ENCODE measurements at places on chromosomes 1 and 21.

DNA sequence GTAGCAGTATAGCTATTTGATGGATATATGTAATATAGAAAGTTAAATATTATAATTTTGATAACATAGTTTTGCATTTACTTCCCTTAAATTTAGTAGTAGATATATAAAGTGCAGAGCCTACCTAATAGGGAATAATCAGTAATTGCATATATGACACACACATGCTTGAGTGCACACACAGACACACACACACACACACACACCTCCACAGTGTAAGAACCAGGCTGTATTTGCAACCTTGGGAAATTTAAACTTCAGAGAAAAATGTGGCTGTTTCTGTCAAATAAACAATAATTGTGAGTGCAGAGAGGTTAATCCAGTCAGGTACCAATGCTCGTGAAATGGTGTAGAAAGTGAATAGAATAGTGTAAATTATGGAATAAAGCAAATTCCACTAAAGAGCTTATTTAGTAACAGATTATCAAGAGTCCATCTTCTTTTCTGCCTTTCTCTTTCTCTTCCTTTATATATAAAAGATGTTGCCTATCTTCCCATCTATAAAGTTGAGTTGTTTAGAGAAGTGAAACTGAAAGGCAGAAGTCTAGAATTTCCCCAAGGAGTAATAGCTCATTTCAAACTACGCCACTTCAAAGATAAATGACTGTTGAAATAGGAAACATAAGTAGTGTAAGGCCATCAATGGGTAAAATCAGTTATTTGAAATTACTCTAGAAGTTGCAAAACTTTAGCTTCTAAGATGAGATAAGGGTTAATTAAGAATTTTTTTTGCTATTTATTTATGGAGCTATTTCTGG, 273.7 kb downstream of the SRGAP2C start:
- no peak for DNase-seq

DNA sequence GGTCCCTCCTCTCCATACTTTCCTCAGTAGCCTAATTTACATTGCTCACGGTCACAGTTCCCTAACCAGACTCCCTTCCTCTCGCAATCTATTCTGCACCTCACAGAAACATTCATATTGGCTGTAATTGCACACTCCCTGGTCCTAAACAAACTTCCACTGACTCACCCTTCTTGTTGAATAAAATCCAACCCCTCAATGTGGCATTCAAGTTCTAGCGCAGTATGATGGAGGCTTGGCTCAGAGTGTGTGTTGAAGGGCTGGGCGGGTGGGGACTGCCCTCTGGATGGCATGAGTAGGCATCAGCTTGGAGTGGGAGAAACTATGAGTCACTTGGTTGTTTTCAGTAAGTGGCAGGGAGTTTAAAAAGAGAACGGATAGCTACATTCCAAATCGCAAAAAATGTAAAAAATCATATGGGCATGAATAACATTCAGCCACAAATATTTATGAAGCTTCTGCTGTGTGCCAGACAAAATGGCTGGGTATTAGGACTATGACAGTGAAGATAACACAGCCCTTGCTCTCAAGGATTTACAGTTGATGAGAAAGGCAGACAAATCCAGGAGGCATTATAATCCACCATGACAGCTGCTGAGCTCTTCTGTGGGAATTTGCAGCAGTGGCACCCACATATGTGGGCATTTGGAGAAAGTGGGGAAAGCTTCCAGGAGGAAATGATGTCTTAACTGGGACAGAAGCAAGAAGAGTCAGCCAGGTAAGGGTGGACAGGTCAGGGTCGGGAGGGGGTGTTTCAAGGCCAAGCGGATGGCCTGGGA, 42.2 kb upstream of the LYST start:
- peak; percentile 67 for DNase-seq

DNA sequence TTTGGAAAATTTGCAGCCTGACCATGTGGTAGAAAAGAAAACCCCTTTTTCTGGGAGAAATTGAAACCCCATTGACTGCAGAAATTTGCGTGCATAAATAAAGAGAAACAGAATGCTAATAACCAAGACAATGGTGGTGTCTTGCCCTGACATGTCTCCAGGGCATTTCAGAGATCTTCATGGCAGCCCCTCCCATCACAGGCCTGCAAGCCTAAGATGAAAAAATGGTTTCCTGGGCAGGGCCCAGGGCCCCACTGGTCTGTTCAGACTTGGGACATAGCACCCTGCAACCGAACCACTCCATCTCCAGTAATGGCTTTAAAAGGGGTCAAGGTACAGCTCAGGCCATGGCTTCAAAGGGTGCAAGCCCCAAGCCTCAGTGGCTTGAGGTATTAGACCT, 71.6 kb upstream of the SGIP1 start:
- DNase-seq, result no peak

- no peak for DNase-seq
Measured at GRCh38 chr1:24071941-24072340, 40.0 kb downstream of the MYOM3 start.

GRCh38 chr1:228259368-228259894, 51.6 kb downstream of the OBSCN start:
- DNase-seq, result no peak

- no peak for DNase-seq
Measured at GRCh38 chr1:51234721-51235425, 1.2 kb upstream of the RNF11 start.

GRCh38 chr1:209516771-209517680, 66.5 kb upstream of the CAMK1G start:
- no peak for DNase-seq

DNA sequence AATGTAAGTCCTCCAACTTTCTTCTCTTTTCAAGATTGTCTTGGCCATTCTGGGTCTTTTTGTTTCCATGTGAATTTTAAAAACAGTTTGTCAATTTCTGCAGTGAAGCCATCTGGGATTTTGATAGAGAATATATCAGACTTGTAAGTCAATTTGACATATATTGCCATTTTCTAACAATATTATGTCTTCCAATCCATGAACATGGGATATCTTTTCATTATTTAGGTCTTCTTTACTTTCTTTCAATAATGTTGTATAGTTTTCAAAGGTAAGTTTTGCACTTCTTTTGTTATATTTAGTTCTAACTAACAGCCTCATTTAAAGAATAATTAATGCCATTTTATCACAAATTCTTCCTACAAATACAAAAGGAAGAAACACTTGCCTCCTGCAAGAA, 73.4 kb downstream of the STUM start:
- DNase-seq, result no peak

GRCh38 chr21:41560661-41561158, 52.8 kb upstream of the TMPRSS2 start:
- DNase-seq, result no peak

DNA sequence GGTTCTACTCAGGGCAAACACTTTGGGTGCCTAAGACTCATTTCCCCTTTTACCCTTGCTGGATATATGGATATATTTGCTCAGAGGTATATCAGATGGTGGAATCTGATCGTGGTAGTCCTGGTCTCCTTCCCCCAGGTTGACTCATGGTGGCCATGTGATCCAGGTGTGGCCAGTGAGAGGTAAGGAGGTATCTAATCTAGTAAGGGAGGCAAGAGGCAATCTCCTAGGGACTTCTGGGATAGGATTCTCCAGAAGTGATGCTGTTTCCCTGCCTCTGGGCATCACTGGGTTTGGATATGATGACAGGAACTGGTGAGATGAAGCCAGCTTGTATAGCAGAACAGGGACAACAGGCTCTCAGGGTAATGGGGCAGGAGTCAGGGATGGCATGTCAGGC, 8.5 kb upstream of the DENND2D start:
- no peak for DNase-seq

DNA sequence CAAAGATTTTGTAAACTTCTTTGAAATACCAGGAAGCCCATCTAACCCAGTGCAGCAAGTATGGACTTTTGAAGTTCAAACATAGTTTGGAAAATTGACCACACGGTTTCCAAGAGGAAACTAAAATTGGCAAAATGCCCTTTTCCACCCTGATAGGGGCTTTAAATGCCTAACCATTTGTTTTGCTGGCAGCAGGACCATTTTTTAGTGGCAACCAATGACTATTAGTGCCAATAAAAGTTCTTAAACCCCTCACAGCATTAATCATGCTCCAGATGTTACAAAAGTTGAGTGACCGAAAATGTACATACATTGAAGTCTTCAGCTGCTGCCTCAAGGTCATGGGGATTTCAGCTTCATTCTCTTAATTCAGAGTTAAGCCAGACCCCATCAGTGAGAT, 46.4 kb upstream of the ENAH start:
- no peak for DNase-seq

DNA sequence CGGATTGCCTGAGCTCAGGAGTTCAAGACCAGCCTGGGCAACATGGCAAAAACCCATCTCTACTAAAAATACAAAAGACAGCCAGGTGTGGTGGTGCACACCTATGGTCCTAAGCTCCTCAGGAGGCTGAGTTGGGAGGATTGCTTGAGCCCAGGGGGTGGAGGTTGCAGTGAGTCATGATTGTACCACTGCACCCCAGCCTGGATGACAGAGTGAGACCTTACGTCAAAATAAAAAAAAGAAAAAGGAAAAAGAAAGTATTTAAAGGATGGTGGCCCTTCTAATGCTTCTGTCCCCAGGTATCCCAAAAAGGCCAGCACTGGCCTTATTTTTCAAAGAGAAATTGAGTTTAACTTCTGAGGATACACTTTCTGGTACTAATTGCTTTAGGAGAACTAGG, 1.7 kb downstream of the IKBKE start:
- DNase-seq, result no peak

- no peak for DNase-seq
Measured at GRCh38 chr21:36628761-36629460, 70.0 kb upstream of the SIM2 start.

GRCh38 chr1:119903443-119903835, 7.1 kb upstream of the ADAM30 start:
- peak; percentile 4 for DNase-seq

DNA sequence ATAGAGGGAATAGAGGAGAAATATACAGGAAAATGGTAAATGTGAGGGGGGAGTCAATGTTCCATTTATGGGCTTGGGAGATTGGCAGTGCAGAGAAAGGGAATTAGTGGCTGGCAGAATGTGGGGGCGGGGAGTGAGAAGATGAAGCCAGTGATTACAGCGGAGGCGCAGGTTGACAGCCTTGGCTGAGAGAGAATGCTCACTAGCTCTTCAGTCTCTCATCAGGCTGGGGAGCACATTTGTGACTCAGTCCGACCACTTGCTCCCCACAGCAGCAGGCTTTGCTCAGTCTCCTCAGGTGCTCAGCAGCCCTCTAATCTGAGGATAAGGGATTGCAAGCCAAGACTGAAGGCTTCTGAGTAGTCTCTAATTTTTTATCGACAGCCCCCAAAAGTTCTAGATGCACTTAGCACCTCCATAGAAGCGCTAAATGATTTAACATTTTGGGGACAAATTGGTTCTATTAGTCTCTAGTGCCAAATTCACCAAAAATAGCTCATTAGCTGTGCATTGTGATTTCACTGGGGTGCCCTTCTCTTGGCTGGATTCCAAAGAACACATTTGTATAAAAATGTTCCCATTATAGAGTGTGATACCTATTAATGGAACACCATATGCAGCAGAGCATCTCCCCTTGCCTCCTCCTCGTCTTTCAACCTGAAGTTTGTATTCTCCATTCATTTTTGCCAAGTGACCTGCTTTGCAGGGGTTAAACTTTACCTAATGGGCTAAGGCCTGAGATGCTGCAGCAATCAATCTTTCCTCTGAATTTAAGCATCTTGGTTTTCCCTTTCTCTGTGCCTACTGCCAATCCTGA, 191.8 kb downstream of the ZNF326 start:
- no peak for DNase-seq

- no peak for DNase-seq
Measured at GRCh38 chr21:38807441-38807871, 1.7 kb downstream of the ETS2 start.

GRCh38 chr1:50368179-50369007, 54.9 kb downstream of the DMRTA2 start:
- DNase-seq, result no peak

GRCh38 chr1:19606817-19607642, 37.1 kb upstream of the NBL1 start:
- DNase-seq, result no peak

DNA sequence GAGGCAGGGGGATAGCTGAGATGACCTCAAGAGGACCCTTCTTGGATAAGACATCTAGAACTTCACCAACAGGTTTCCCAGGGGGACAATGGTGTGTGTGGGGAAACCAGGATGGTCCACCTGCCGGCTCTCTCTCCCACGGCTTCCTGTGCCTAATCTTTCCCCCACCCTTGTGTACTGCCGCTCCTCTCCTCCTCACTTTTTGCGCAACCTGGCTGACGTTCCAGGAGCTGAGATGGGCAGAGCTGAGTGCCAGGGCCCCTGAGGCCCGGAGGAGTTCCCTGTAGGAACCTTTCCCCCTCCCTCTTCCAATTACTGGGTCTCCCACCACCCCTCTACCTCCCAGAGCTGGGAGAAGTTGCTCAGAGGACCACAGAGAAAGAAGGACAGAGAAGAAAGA, 6.9 kb downstream of the SLC26A9 start:
- no peak for DNase-seq

DNA sequence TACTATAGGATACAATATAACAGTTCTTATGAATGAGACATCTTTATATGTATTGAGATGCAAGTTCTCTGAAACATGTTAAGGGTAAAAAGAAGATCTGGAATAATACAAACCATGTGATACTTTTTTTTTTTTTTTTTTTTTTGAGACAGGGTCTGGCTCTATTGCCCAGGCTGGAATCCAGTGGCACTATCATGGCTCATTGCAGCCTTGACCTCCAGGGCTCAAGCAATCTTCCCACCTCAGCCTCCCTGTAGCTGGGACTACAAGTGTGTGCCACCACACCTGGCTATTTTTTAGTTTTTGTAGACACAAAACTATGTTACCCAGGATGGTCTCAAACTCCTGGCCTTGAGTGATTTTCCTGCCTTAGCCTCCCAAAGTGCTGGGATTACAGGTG, 22.1 kb upstream of the MCL1 start:
- no peak for DNase-seq

GRCh38 chr1:32399843-32400242, 5.6 kb upstream of the BSDC1 start:
- no peak for DNase-seq

GRCh38 chr1:171929121-171929520, 87.8 kb downstream of the DNM3 start:
- DNase-seq, result no peak

DNA sequence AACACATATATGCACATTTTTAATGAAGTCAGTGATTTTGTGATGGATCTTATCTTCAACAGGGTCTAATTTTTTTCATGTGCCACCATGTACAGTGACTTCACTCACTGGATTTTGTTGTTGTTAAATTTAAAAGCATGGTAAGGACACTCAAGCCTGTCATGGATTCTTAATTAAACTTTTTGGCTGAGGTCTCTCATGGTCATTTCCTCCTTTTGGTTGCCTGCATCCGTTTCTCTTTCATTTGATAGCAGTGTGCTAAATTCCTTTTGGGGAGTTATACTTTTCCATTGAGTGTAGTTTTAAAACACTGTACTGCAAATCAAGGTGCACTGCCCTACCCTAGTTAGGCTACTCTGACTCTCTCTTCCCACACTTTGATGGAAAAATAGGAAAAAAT, 13.2 kb upstream of the CRB1 start:
- DNase-seq, result no peak

DNA sequence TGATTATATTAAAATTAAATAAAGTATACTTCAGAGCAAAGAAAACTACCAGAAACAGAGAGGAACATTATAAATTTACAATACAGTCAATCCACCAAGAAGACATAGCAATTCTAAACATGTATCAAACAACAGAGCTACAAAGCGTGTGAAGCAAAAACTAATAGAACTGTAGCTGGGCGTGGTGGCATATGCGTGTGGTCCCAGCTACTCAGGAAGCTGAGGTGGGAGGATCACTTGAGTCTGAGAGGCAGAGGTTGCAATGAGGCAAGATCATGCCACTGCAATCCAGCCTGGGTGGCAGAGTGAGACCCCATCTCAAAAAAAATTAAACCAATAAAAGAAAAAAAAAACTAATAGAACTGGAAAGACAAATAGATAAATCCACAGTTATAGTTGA, 12.3 kb downstream of the CCDC185 start:
- no peak for DNase-seq
